Activated T-cell treated with anti-CD3 and anti-CD28 coated beads for 4 hours (primary cell): ENCODE measurements at places on chromosomes 2 and 18.

DNA sequence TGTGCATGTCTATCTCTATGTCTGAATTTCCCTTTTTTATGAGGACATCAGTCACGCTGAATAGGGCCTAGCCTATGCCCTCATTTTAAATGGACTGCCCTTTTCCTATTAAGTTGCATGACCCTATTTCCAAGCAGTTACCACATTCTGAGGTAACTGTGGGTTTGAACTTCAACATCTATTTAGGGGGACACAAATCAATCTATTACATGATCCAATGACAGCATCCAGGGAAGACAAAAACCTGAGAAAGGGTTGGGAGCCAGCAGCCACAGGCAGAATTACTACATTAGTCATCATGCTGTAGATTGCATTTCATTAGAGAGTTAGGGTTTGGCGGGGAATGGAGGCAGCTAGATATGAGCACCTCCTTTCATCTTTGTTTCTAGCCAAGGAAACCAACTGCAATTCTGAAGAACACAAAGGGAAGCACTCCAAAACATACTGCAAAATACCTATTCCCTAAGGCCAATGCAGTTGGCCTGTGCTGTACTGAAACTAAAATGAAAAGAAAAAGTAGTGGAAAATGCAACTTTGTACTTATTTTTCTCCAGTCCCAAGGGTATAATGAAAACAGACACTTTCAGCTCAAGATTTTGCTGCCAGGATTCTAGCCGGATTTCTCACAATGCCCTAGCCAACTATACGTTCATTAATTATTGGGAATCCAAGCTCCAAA lies 40.4 kb upstream of the C1D start:
- DNase-seq: no peak

DNA sequence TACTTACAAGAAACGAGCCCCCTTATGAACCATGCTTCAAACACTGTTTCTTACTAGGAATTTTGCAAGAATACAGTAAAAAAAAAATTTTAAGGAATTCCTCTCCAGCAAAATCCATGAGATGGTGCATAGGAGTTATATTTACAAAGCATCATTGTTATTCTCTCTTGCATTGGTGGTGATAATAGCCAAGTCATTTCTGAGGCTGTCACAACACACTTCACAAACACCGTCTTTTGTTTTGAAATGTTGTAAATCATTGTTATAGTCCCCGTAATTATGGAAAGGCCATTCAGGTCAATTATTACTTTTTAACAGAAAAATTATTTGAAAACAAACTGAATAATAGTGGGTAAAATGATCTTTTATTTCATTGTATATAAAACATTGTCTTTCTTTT lies 60.1 kb downstream of the DYNC1I2 start:
- DNase-seq: no peak

DNA sequence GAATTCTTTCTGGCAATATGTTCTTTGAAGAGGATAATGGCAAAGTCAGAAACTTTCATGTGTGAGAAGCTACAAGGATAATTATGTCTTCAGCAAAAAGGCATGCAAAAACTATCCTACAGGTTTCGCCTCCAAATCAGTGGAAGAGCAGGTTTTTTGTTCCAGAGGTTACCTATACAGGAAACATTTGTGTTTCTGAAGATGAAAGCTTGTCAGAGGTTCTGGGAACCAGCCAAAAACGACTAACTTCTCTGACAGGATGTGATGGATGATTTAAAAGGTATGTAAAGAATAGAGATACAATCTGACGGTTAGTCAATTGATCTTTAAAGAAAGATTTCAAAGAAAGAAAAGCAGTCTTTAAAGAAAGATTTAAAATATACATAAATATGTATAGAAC lies 37.6 kb downstream of the RND3 start:
- DNase-seq: no peak

DNA sequence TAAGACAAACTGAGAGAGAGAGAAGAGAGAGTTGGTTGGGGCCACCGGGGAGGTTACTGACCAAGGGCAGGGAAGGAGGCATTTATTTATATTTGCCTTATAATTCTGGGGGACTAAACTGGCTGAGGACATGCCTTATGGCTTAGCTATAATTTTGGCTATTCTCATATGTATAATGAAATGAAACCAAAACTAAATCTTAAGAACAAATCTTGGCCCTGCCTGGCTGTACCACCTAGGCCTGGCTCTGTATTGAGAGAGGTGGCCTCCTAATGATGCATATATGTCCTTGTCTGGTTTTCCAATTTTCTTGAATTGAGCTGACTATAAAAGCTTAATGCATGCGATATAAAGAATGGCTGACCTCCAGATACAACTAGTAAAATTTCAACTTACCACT lies 3.5 kb upstream of the PPP1CB start:
- no peak for DNase-seq

DNA sequence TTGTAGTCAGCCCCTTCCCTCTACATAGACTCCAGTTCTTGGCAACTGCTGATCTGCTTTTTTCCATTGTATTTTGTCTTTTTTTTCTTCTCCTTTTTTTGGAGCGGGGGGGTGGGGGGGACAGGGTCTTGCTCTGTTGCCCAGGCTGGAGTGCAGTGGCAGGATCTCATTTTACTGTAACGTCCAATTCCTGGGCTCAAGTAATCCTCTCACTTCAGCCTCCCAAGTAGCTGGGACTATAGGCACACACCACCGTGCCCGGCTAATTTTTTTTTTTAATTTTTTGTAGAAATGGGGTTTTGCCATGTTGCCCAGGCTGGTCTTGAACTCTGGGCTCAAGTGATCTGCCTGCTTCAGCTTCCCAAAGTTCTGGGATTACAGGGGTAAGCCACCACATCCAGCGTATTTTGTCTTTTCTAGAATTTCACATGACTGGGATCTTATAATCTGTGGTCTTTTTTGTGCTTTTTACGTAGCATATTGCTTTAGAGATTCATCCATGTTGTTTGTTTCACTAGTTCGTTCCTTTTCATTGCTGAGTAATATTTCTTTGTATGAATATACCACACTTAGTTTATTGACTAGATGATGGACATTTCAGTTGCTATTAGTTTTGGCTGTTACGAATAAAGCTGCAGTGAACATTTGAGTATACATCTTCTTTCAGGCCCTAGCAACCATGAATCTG lies 17.9 kb downstream of the EML4 start:
- DNase-seq: no peak

- DNase-seq: no peak
Measured at GRCh38 chr2:5666798-5667197, 25.4 kb upstream of the SOX11 start.

DNA sequence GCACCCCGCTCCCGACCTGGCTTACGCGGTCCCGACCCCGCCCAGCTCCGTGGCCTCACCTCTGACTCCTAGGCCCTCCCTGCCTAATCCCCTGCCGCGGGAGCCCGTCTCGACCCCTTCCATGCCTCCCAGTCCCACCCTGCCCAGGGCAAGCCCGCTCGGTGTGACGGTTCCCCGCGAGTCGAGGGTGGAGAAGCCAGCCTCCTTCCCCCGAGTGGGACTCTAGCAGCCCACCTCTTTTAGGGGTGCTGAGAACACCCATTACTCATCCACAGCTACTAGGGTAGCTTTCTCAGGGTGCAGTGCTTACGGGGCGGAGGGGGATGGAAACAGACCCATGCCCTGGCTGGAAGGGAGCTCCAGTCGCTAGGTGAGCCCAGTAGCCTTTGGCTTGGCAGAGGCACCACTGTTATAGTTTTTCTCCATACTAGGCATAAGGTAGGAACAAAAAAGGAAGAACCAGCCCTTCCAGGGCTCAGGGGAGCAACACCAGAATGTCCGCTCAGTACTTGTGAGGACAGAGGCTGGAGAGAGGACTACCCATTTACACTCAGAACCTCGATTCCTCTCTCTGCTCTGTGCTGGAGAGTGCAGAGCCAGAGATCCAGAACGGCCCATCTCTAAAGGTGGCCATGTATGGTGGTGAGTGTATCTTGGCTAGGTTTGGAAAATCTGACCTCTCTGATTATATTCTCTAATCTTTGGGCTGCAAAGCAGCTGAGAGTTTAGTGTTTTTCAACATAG lies 606 bp downstream of the AGBL5 start:
- peak; percentile 37 for DNase-seq

DNA sequence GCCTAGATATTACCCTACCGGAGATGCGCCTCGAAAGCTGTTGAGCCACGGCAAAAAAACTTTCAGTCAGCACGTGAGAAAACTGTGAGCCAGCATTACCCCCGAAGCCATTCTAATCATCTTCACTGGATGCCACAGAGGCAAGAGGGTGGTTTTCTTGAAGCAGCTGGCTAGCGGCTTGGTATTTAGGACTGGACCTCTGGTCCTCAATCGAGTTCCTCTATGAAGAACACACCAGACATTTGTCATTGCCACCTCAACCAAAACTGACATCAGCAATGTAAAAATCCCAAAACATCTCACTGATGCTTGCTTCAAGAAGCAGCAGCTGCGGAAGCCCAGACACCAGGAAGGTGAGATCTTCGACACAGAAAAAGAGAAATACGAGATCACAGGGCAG lies 52.8 kb upstream of the SLC66A3 start:
- no peak for DNase-seq

DNA sequence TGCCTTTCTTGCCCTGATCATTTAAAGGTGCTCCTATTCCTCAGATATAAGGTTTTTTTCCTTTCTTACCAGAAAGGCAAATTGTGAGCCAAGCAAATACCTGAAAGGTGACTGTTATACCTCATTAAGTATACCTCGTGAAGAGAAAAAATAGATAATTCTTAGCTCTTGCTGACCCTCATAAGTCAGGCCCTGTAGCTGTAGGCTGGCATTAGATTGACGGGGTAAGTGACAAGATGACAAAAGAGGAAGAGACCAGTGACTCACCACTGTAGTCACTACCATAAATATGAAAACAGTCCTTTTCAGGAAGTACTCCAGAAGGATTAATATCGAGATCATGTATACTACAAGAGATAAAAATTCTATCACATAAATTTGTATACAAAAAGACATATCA lies 104.6 kb downstream of the PTPN4 start:
- no peak for DNase-seq

- no peak for DNase-seq
Measured at GRCh38 chr2:189066037-189066436, 91.9 kb downstream of the COL3A1 start.

DNA sequence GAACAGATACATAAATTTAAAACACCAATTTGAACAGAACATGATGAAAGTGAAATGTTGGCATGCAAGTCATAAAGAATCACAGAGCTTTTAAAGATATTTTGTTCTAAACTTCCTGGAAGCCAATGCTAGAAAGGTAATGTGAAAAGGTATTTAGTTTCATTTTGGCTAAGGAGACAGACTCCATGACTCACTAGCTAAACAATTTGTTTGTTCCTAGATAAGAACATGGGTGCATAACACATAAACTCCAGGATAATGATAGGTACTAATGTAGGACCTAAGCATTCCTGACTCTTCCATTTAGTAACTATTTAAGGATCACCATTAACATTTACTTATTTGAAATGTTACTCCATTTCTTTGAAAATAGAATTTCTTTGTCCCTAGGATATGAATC lies 292.5 kb upstream of the CNTNAP5 start:
- DNase-seq: no peak

DNA sequence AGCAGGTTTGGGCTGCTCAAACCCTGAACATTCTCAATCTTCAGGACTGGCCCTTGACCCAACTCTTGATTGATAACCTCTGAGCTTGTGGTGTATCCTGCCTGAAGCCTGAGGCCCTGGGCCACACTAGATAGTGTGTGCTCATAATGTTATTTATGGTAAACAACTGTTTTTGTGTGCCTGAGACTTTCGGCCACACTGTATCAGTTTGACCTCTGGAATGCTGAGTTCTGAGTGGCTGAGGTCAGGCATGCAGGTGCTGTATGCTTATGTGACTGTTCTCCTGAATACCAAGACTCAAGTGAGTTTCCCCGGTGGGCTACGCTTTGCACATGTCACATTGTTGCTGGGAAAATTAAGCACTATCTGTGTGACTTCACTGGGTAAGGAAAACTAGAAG lies 82.2 kb upstream of the RMP24 start:
- no peak for DNase-seq
